ENCODE measurements at places on chromosomes 2 and 18.

GRCh38 chr2:18597618-18598017, 8.2 kb upstream of the NT5C1B start:
- DNase-seq: no peak

- DNase-seq: no peak
Observed at GRCh38 chr18:61743775-61744531, 148.9 kb downstream of the RNF152 start.

DNA sequence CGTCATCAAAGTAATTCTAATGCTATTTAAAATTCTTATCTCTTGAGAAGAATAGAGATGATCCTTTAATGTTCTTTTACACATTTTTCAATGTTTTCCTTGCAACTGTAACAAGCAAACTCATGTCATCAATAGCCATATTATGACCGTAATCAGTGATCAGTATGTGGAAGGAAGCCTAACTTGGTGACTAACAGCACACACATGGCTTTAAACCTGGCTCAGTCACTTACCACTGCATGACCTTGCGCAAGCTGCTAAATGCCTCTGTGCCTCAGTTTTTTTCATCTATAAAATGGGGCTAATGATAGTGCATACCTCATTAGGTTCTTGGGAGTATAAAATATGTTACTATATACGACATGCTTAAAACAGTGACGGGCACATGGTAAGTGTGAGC, 149.7 kb downstream of the BCL2 start:
- no peak for DNase-seq

GRCh38 chr2:196354186-196354585, 182.8 kb upstream of the STK17B start:
- DNase-seq: no peak

GRCh38 chr2:207253666-207254345, 88.1 kb upstream of the KLF7 start:
- no peak for DNase-seq

DNA sequence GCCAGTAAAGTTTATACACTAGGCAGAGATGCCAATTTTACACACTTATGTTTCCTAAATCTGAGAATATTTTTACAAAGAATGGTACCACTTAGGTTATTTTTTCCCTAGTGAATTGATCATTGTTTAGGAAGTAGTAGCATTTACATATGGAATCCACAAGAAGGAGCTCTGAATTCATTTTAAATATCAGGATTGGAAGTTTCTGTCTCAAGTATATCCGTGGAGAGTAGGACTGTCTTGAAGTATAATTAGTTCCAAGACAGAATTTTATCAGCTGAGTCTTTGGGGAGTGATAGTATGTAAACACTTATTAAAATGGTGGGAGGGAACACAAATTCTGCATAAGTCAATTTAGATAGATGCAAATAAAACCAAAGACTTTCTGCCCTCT, 82.3 kb upstream of the FAM98A start:
- DNase-seq: no peak

DNA sequence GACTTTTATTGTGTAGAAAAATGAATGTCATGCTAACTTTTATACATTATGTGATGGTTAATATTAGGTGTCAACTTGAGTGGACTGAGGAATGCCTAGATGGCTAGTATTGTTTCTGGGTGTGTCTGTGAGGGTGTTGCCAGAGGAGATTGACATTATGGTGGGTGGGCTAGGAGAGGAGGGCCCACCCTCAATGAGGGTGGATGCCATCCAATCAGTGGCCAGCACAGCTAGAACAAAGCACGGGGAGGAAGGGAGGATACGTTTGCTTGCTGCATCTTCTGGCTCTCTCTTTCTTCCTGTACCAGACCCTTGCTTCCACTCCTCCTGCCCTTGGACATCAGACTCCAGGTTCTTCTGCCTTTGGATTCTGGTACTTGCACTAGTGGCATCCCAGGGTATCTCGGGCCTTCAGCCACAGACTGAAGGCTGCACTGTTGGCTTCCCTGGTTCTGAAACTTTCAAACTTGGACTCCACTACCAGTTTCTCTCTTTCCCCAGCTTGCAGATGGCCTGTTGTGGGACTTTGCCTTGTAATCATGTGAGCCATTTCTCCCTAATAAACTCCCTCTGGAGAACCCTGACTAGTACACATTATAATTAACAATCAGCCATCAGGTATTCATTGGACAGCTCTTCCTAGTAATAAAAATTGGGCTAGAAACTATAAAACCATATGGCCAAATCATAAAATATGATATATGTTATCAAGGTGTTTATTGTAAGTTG, 31.7 kb upstream of the ZCCHC2 start:
- DNase-seq: no peak

- DNase-seq: no peak
Observed at GRCh38 chr2:132860220-132860619, 190.2 kb upstream of the LYPD1 start.

DNA sequence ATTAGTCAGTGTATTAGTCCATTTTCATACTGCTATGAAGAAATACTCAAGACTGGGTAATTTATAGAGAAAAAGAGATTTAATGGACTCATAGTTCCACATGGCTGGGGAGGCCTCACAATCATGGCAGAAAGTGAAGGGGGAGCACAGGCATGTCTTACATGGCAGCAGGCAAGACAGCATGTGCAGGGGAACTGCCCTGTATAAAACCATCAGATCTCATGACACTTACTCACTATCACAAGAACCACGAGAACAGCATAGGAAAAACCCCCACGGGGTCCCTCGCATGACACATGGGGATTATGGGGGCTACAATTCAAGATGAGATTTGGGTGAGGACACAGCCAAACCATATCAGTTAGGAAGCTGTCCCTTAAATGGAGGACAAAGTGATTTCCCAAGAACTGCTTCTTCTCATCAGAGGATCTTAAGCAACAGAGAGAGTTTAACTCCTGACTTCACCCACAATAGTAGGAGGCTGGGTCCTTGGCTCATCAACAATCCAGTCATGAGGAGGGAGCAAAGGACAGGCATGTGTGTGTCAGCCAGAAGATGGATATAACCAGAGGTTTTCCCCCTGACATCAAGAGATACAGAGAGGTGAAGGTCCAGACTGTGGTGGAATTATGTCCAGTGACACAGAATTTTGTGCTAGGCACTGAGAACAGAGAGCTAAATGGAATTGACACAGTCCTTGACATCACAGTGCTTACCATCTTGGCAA, 203.8 kb upstream of the SH3BP4 start:
- no peak for DNase-seq

DNA sequence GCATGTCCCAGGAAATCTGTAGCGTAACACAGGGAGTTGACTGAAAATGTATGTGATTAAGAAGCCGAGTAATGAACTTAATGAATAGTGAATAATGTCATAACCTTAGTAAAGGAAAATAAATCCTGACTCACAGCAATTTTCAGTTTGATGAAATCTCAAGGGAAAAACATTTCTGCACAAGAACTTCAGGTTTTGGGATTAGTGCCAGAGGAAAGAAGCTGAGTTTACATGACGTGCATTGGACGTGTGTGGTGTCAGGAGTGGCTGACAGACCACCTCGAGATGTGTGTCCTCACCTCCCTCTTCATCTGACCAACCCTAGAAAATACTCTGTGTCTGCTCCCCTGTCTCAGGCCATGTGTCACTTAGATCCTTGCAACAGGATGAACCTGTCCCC, 39.1 kb downstream of the VWA3B start:
- DNase-seq: no peak

DNA sequence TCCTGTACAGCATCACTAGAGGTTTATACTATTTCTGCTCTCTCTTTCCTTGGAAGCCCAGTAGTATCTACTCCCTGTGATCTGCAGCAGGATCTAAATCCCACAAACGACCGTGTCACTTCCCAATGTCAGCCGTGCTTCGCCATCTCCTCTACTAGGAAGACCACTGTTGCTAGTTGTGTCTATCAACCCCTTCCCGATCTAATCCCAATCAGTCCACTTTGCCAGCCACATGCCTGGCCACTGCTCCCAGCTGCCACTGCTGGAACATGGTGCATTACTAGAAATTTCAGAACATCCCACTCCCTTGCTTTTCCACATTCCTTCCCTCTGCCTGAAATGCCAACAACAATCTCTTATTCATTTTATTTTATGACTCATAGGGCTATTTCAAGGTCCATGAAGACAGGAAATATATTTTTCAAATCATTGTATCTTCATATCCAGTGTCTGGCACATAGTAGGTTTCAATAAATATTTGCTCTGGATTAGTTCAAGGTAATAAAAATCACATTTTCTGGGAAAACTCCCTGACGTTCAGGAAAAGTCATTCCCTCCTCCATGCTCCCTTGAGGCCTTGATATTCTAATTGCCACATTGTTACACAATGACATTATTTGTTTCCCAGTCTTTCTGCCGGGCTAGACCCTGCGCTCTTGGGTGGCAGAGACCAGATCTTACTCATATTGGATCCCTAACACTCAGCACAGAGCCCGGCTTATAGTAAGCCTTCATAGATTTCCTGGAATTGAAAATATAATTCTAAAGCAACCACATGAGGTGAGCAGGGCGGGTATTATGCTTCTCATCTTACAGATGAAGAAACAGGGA, 2.1 kb upstream of the TRIB2 start:
- DNase-seq: no peak

- no peak for DNase-seq
Observed at GRCh38 chr18:35026407-35027061, 14.7 kb upstream of the MAPRE2 start.

DNA sequence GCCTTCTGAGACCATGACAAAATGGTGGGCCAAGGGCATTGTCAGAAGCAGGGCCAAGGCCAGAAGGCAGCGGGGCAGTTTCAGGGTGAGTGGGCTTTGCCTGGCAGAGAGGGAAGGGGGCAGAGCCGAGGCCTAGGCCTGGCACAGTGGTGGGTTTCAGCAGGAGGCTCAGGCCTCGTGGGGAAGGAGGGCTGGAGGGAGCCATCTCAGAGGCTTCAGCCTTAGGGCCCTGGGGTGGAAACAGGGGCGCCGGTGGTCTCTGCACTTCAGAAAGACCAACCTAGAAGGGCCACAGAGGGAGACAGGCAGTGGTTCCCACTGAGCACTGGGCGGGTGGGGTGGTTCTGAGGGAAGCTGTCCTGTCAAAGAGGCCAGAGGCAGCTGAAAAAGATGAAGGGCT, 58.0 kb upstream of the SMAD7 start:
- DNase-seq: no peak

DNA sequence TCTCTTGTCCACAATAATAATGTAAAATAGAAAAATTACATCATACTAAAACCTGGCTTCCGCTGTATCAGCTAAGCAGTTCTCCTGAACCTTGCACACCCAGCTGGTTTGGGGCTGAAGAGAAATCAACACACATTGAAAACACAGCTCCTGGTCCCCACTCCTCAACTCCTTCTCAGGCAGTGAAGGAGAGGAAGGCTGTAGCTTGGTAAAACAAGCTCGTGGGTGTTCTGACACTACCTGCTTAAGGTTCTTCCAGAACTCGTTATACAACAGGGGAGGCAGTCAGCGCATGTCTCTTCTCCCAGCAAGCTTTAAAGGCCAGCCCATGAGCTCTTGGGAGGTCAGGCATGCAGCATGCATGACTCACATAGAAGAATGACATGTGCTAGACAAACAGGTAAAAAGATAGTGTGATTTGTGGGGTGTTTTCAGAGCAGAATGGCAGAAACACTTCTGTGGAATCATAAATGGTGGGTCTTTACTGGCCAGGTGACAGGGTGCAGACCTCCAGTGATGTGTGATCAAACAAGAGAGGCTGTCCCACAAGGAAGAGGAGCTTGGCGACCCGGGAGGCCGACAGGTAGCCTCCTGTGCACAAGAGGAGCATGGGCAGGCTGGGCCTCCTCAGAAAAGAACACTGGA, 69.1 kb downstream of the UXS1 start:
- no peak for DNase-seq

DNA sequence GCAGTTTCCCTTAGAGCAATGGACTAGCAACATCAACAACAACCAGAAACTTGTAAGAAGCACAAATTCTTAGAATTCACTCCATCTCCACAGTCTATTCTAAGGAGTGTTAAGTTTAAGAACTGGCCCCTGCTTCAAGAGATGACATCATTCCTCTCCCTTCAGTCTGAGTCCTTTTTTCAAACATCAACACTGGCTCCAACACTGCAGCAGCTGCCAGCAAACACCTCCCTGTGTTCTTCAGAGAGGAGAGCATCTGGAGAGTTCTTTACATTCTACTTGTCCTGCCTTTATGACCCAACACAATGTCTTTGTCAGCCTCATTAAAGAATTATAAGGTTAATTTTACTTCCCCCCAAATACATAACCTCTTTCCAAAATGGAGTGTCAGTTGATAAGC, 122.3 kb downstream of the HNMT start:
- DNase-seq: no peak

- DNase-seq: no peak
Observed at GRCh38 chr18:49030138-49030537, 79.4 kb upstream of the SMAD7 start.

GRCh38 chr2:110674620-110675555, 3.0 kb downstream of the BUB1 start:
- DNase-seq: no peak

DNA sequence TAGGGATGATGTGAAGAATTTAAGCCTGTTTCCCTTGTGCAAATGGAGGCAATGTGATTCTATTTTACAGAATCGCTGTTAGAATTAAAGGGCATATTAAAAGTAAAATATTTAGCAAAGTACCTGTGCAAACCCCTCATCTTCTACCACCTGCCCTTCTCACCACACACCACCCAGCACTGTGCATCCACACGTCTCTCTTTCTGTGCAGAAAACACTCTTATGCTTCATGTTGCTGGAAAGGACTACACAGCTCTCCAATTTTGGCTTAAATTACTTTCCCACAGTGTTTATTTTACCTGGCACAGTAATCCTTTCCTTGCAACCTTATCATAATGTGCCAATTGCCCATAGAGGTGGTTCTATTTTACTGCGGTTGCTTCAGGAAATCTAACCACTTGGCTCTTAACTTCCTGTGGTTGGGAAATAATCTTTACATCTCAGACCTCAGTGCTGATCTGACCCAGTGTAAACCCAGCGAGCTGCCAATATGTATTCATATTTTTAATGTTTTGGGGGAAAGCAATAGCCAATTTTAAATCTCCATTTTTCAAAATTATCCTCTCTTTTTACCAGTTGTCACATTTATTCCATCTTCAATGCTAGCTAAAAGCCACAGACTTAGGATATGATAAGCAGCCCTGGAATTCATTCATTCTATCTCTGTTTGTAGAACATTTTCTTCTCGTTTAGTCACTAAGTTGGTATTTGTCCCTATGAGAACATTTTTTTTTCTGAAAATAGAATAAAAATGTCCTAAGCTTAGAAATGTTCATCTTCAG, 250.9 kb downstream of the DSEL start:
- DNase-seq: no peak

DNA sequence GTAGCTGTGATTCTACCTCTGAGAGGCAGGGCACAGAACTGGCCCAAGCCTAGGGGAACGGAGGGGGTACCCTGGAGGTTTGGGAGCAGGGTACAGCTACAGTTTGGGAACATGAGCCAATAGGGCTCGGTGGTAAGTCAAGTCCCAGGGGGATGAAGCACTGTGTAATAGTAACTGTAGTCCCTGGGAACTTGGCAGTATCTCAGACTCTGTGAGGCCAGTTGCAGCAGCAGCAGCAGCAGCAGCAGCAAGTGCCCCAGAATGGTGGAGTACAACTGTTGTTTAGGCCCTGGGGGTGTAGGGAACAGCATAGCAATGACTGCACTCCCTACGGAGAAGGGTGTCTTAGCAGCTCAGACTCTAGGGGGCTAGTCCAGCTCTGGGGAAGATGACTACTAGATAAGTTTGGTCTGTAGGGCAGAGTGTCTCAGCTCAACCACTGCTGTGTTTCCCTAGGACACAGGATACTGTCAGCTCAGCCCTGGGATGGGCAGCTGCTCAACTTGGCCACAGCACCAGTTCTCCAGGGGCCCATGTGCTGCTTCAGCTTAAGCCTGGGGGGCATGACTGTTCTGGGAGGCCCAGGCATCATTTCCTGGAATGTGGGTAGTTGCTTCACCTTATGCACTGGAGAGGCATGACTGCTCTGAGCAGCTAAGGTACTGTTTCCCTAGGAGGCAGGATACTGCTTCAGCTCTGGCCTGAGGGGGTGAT, 20.5 kb downstream of the CARF start:
- no peak for DNase-seq
